ENCODE measurements at places on chromosomes 6 and 20.

GRCh38 chr6:105588123-105588710 is 185.3 kb upstream of the PREP start:
- no peak for DNase-seq

GRCh38 chr6:108568551-108569305 is 8.0 kb downstream of the FOXO3 start:
- DNase-seq: no peak

DNA sequence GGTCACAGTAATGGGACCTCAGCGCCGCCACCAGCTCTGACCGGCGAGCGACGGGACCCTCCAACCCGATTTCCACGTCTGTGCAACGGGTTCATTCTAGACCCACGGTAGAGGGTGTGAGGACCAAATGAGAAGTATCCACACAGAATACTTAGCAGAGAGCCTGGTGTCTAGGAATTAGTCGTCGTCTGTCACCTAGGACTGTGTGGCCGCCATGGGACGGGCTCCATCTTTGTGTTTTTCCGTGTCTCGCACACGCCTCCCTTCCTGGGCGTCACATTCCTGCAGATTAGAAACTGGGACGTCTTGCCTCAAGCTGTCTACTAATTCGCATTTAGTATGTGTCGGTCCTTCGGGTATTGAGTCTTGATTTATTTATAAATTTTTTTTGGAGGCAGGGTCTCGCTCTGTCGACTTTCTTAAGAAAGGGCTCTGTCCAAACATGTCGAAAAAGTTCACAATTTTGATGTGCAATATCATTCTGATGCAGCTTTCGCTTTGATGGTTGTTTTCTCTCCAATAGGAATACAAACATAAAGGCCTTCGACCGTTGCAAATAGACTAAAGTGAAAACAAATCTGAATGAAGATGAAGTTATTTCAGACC is 563 bp downstream of the MGME1 start:
- DNase-seq: no peak

- DNase-seq: no peak
Observed at GRCh38 chr6:90508753-90509152, 78.1 kb downstream of the MAP3K7 start.

DNA sequence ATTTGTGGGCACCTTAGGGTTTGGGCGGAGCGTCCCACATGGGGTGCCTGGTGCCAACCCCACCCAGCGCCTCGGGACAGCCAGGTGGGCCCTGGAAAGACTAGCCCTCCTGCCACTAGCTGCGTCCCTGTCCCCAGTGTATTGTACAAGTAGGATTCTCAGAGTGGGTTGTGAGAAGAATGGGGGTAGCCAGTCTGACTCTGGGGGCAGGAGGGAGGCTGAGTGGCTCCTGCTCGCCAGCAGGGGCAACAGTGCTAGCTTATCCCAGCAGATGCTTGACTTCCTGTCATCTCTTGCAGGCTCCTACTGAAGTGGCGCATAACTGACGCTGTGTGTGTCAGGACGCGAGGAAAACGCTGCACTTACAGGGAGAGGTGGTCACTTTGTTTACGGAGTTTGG is 9.3 kb downstream of the PSMA7 start:
- no peak for DNase-seq

GRCh38 chr6:156864557-156864956 is 87.4 kb downstream of the ARID1B start:
- no peak for DNase-seq

DNA sequence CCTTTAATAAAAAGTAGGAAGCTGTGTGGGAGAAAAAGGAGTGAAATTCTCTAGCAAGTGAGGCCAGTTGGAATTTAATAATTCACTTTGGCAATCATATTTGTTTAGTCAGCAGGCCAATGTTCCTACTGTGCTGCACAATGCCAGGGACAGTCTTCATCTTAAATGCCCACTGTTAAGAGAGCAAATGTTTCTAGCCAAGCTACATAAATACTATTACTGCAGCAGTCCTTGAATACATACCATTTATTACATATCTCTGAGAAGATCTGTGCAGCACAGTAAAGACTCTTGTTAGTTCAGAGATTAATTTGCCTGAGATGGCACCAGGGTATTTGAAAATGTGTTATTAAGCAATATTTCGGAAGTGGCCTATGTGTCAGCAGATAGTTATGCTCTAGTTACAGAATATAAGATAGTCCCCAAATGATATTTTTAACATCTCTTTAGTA is 105.4 kb downstream of the OGFRL1 start:
- DNase-seq: no peak

GRCh38 chr6:108156938-108157233 is 8.9 kb upstream of the NR2E1 start:
- no peak for DNase-seq

DNA sequence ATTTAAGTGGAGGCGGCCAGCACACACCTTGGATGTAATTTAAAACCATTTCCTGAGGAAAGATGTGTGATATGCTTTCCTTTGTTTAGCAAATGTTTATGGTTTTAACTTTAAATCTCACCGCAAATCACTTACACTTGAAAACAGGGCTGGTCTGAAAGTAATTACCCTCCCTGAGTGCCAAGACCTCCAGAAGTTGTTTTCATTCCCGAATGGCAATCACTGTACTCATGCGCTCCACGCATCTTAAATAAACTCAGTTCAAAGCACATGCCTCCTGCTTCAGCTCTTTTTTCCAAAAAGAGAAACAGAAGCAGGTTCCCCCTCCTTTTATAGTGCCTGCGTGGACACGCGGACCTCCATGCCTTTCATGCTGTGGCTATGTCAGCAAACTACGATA is 224.0 kb downstream of the SMOC2 start:
- DNase-seq: no peak

GRCh38 chr6:20653085-20653479 is 118.8 kb downstream of the CDKAL1 start:
- DNase-seq: no peak

GRCh38 chr6:112842330-112842685 is 495.2 kb downstream of the RFPL4B start:
- no peak for DNase-seq

GRCh38 chr6:47571488-47571887 is 93.9 kb downstream of the CD2AP start:
- no peak for DNase-seq

DNA sequence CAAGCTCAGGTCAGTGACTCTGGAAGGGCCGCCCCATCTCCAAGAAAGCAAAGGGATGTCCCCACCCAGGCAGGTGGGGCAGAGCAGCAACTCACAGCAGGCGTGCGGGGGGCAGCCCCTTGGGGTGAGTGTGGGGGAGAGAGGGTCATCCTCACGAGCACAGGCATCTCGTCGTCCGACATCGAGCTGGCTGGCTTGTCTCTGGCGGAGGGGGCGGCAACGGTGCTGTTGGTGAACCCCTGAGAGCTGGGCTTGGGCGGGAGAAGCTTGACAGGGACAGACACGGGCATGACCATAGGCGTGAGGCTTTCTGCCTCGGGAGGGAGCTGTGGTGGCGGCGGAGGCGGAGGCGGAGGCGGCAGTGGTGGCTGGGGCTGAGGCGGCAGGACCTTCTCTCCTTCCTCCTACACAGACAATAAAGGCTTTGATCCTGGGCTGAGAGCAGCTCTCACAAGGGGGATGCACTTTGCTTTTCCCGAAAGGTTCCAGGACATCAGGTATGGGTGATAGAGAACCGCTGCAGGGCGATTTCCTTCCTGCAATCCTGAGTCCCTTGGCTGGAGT is 45.6 kb upstream of the MRPS10 start:
- DNase-seq: no peak

- DNase-seq: no peak
Observed at GRCh38 chr6:105122717-105123116, 57.1 kb downstream of the POPDC3 start.

DNA sequence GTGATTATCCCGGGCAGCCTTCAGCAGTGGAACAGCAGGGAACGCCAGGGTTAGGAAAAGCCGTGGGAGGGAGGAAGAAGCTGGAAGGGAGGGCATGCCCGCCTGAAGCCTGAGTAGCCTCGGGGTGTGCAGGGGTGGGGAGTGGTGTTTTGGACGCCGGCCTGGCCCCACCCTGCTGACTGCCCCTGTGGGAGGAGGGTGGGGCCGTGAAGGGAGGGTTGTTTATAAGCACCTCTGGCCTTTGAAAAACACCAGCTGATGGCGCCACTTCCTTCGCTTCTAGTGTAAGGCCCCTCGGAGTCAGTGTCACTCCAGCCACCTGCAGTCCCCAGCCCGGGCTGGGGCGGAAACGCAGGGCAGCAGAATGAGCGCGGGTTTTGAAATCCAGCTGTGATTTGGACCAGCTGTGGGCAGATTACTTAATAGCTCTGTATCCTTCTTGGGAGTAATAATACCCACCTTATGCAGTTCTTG is 52.8 kb upstream of the BMP6 start:
- no peak for DNase-seq

GRCh38 chr20:6855104-6855503 is 87.6 kb downstream of the BMP2 start:
- no peak for DNase-seq

GRCh38 chr6:157537556-157537955 is 156.6 kb downstream of the ZDHHC14 start:
- DNase-seq: no peak

DNA sequence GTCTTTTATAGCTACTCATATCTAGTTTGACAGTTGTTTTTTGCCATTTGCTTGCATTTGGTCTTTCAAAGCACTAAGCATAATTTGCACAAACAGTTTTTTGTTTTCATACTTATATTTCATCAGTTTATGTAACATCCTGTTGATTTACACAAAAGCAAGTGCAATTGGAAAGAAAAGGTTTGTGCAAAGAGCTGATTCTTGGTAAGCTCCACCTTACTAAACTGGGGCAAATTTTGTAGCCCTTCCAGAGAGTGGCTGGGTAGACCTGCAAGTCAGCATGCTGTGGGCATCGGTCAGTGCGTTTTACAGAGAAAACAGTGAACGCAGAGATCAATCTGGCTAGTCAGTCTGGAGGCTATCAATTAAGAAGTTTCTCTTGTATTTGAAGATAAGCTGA is 34.5 kb downstream of the TXLNB start:
- DNase-seq: no peak

- no peak for DNase-seq
Observed at GRCh38 chr6:159101656-159102055, 56.9 kb upstream of the TAGAP start.

GRCh38 chr6:15888798-15889772 is 226.3 kb upstream of the DTNBP1 start:
- DNase-seq: no peak

DNA sequence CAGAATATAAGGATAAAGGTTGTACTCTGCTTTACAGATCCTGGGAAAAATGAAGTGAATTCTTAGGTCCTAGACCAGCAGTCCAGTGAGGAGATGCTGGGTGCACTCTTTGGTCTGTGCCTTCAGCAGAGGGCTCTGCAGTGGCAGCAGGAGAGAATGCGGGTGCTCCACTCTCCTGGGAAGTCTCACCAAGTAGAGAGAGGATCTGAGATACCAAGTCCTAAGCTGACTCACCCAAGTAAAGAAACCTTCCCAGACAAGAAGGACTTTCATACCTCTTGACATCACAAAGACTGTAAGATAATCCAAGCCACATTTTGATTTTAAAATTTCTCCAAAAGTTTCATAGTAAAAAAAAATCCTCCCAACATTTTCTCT is 116.9 kb upstream of the EMILIN3 start:
- DNase-seq: no peak

GRCh38 chr20:199996-200395 is 10.5 kb upstream of the DEFB128 start:
- no peak for DNase-seq

DNA sequence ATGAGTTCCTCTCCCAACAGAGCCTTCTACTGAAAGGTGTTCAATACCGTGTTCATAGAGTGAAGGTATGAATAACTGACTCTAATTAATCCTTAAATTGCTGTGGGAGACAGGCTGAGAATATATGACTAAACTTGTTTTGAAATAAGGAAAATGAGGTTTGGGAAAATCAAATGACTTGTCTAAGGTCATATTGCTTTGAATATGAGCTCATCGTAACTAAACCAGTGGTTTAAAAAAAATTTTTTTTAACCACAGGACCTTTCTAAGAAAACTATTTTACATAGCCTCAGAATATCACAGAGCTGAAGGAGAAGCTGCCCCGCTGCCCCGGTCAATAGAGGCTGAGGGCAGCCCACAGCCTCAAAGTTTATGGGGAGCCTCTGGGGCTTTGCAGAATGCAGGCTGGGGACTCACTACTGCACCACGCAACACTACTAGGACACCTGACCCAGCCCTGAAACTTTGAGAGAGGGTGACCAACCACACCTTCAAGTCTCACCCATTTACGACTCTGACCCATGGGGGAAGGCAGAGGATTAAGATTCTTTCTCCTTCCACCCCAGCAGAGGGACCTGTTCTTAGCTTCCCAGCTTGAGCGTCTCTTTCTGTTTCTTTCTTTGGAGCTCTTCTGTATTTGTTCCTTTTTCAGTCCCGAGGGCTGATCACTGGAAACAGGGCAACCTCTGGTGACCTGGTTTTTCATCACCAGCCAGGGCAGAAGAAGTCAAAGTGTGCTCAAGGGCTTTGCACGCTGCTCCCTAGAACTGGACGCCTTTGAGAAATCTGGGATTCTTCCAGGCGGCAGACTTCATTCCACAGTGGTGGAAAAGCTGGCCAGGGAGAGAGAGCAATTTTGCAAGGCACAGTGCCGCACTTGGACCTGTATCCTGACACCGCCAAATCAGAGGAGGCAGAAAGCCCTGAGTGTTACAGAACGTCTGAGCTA is 220.2 kb downstream of the ATXN1 start:
- DNase-seq: no peak

- no peak for DNase-seq
Observed at GRCh38 chr6:161487217-161487531, 213.3 kb upstream of the AGPAT4 start.

DNA sequence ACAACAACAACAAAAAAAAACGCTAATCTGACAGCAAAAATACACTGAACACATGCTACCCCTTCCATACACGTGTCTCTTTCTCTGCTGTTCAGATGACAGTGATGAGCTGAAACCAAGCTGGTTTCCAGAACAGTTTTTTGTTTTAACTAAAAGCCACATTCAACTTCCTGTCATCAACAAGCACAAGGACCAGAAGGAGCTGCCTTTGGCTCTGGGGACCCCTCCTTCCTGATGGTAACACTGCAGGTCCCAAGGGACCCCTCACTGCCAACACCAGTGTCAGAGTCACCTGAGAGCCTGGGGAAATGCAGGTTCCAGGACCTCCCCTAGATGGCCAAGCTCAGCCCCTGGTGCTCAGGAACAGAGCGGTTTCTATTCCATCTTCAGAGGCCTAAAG is 6.0 kb downstream of the CST7 start:
- no peak for DNase-seq

DNA sequence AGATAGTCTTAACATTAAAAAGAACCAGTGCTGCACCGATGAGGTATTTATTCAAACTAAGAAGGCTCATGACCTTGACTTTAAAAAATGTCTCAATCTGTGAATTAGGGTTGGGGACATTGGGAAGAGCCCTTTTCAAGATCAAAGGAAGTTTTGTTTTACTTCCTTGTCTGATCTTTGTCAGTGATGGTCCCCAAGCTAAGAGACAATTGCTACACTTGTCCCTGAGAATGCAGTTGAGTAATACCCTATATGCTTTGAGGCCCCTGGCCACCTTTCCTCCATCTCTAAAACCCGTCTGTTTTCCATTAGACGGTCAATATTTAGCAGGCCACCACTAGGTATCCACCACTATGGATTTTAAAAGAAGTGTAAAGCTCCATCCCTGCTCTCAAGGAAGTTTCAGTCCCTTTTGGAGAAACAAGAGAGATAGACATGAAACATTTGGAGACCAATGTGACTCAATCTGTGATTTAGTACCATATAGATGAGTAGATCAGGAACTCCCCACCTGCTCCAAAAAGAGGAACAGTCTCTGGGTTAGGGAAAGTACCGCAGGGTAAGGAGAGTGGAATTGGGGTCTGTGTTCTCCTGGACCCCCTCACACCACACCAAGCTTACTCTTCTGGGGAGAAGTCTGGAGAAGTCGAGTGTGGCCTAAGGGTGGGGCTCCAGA is 99.1 kb upstream of the ISM1 start:
- DNase-seq: no peak
